ENCODE measurements at places on chromosomes 1 and 21. TPM values are rescaled to one million over a fixed set of nuclear protein-coding genes. Genes with fewer than 3 reads are reported as not detected.

DNA sequence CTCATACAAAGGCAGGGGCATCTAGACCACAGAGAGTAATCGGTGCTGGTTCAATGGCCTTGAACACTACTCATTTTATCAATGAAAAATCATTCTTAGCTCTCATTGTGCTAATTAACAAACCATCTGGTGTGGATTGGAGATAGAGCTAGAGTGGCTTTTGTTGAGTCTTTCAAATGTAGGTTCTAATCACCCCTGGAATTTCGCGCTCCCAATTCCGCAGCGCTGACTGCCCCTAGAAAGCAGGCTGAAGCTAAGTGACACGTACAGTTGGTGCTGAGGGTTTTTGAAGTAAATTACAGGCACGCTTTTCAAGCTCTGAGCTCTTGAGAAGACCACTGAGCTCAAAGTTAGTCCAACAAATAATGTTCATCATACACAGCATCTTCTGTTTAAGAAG, 31.2 kb upstream of the CA6 start:
- no peak for DNase-seq

The SLC1A7 gene
- 0.76 TPM for polyA plus RNA-seq

GRCh38 chr1:84433258-84434080, 35.2 kb downstream of the DNASE2B start:
- peak; percentile 81 for DNase-seq

DNA sequence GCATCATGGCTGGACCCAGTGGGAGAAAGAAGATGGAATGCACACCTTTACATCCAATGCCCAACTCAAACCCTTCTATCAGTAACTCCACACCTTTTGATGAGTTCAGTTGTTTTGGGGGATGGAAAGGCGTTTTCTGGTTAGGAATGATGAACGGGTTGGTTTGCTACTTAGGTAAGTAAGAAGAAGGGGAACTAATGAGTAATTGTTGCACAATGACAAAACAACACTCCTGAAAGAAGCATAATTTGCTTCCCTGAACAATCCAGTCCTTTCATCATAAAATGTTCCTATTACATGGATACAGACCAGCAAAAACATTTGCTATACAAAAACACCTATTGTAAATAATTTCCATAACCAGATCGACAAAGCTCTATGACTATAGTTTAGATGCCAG, 35.9 kb upstream of the NFIA start:
- DNase-seq = no peak

DNA sequence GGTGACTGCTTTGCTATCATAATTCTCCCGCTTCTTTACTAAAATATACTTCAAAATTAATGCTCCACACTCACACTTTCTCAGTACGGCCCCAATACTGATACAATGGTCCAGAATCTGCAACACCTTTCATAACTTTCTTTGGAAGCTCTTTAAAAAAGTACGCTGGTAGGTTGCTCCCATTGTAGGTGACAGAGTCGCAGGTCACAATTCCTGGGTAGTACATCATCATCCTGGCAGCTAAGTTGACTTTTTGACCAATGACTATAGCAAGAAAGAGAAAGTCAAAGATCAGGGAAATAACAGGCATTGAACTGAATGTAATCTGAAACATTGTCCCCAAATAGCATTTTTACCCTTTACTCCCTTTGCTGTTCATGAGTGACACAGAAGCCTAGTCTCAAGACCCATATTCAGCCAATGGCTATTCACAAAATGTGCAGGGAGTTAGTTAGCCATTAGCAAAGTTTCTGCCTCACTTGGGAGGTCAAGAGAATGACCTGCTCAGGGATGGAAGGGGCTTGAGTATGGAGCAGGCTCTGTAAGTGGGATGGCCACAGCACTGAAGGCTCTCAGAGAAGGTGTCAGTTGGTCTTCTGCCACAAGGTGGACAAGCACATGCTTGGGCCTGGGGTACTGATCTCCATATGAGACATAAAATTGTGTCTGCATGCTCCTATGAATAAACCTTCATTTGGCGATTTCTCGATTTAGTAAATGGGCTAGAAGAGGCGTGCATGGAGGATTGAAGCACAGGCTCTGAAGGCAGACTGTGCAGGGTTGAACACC, 35.4 kb downstream of the ADCY10 start:
- no peak for DNase-seq

The ZNF593OS gene
- 0.81 TPM for polyA plus RNA-seq

GRCh38 chr1:15178571-15179484, 25.3 kb downstream of the TMEM51 start:
- peak; percentile 95 for DNase-seq

DNA sequence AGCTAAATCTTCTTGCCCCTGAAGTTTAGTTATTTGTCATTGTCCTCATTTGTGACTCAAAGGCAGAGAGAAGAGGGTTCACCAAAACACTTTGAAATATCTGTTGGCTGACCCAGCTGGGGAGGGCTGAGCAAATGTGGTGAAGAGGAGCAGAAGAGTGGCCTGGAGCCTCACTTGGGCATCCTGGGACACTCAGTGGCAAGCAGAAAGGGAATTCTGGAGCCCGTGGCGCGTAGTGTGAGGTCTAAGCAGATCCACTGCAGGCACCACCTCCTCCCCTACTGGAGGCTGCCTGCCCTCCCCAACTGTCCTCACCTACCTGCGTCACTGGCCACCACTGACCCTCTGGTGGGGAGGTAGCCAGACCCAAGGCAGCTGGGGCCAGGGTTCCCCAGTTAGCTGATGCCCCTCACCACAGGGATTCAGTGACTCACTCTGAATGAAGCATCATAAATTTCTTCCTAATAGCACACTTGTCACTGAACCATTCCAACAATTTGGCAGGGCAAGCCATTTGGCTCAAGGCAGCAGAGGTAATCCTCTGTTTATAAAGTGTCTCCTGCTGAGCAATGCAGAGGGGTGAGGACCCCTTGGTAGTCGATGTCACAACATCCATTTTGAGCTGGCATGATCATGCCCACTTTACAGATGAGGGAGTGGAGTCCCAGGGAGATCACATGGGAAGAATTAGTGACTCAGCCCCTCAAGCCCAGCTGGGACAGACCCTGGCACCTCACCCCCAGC, 80.3 kb downstream of the NENF start:
- DNase-seq = peak; percentile 18
